ENCODE measurements at places on chromosomes 13 and 19.

DNA sequence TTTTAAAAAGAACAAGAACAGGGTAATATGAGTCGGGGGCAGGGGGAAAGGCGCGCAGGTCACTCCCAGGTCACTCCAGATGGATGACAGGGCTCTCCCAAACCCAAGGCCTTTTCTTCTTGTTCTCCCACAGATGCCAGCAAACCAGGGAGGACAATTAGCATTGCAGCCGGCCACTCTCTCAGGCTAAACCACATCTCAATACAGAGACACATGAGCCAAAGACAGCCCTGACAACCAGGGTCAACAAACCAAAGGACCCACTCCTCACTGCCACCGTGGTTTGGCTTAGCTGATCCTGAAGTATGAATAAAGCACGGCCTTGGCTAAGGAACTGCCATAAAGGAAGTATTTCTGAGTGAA, 47.3 kb downstream of the LATS2 start:
- DNase-seq: no peak

- peak; percentile 39 for DNase-seq
Measured at GRCh38 chr19:4206818-4207484, 22.4 kb upstream of the EBI3 start.

- no peak for DNase-seq
Measured at GRCh38 chr19:30419568-30420180, 47.5 kb downstream of the ZNF536 start.

GRCh38 chr13:33859691-33860303, 41.8 kb downstream of the RFC3 start:
- no peak for DNase-seq

GRCh38 chr13:42524487-42525034, 49.4 kb upstream of the TNFSF11 start:
- DNase-seq: no peak

GRCh38 chr19:29677001-29677817, 11.9 kb downstream of the PLEKHF1 start:
- DNase-seq: no peak

DNA sequence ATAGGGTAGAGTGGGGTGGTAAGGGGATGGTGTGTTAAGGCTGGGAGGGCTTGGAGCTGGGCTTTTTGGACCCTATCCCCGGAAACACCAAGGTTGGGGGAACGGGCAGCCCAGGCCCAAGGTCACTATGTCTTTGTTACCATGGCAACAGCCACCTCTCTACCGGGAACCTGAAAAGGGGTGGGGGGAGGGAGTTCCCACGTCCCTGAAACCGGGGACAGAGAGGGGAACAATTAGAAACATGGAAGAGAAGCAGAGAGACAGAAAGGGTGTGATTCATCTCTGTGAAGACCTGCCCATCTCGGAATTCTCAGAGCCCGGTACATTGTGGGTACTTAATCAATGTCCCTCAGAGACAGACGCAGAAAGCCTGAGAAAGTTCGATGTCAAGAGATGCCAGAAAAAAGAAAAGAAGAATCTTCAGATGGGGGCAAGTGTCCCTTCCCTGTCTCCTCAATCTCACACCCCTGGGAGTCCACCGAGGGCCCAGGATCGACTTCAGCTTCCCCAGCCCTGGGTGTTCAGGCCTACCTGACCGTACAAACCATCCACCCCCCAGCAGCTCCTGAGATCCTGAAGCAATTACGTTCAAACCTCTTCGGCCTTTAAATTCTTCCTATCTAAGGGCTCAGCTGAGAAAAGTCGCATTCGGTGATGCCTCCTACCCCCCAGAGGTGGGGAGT, 6.8 kb upstream of the LRFN1 start:
- no peak for DNase-seq

DNA sequence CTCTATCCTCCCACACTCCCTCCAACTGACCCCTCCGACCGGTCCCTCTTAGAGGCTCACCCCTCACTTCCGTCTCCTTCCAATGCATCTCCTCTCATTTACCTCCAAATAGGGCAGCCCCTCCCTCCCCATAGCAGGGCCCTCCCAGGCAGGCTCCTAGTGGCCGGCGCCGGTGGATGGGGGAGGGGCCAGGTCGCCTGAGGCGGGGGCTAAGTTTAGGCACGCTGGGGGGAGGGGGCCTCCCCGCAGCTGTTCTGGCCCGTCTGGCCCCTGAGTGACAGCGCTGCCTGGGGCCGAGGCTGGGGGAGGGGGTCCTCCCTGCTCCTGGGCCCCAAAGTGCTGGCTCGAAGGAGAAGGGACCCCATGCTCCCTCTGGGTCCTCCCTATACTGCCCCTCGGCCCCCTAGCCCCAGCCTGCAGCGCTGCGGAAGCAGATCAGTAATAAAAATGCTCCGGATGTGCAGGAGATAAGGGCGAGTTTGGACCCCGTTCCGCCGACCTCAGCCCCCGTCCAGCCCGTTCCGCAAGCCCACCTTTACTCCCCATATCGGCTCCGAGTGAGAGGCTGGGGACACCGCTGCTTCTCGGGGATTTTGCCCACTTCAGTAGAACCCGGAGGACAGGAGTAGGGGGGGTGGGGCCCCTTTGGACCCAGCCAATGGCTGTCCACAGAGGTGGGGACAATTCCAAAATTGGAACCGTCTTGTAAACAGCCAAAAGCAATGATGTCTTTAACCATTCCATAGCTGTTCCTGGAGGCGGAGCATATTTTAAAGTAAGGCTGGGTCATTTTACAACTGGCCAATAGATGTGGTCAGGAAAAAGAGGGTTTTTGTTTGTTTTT, 4.0 kb downstream of the RTN2 start:
- DNase-seq: no peak

All from NCI-H510A treated with DMSO at 0.1 percent for 48 hours (cell line).